ENCODE measurements at places on chromosomes 12 and 14. TPM values are rescaled to one million over a fixed set of nuclear protein-coding genes. Genes with fewer than 3 reads are reported as not detected.

SETD3 gene
- 42.1 TPM for total RNA-seq

GRCh38 chr14:95471476-95471875 is 45.0 kb downstream of the SYNE3 start:
- no peak for DNase-seq
- no peak overlapping the region for H3K4me3 ChIP-seq
- H3K36me3 ChIP-seq = peaks cover 19% of the 10 kb centered on the region
- H3K27me3 ChIP-seq = peaks cover 4% of the 10 kb centered on the region
- no peaks in the 10 kb centered on the region for H3K4me1 ChIP-seq
- H3K27ac ChIP-seq = no peak overlapping the region

- H3K27ac ChIP-seq = no peak overlapping the region
- H3K4me3 ChIP-seq = no peak overlapping the region
- no peaks in the 10 kb centered on the region for H3K27me3 ChIP-seq
- no peaks in the 10 kb centered on the region for H3K36me3 ChIP-seq
Measured at GRCh38 chr12:15049461-15050153, 76.8 kb downstream of the PDE6H start.

DNA sequence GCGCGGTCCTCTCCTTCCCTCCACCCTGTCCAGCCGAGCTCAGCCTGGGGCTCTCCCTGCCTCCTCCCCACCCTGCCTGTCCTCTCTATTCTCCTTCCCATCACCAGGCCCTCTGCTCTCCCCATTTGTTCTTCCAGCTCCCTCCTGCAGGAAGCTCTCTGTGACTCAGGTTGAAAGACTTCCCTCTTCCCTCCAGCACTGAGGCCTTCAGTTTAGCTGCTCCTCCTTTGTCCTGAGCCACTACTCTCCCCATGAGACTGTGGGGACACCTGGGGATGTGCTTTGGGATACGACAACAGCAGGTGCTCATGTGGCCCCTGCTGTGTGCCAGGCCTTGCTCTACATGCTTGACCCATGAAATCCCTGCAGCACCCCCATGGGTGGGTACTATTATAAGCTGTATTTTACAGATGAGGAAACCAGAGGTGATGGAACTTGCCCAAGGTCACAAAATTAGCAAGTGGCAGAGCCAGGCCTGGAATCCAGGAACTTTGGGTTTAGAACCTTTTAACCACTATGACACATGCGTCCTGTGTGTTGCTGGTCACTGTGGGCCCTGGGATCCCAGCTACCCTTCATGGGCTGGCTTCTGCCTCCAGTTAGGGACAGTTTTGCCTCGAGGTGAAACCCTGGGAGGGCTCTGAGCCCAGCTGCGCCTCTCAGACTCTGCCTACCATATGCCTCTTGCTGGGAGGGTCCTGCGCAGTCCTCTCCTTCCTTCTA is 5.5 kb downstream of the KRT80 start:
- peaks cover 99% of the 10 kb centered on the region for H3K4me1 ChIP-seq
- no peaks in the 10 kb centered on the region for H3K36me3 ChIP-seq
- H3K27me3 ChIP-seq = peaks cover 3% of the 10 kb centered on the region
- H3K27ac ChIP-seq = peak overlapping the region; percentile 95

DNA sequence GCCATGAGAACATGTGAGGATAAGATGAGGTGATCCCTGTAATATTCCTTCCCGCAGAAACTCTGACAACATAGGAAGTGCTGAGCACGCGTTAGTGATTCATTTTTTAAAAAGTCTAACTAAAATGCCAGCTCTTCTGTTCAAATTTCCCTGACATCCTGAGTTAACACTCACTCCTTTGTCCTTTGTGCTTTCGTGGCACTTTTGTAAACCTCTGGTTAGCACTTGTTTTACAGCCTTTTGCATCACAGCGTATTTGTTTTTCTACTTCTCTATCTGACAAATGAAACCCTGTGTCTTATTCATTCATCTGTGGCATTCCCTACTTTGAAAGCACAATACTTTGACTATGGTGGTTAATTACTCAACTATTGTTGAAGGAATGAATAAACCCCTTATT is 313.6 kb downstream of the NUAK1 start:
- DNase-seq = no peak
- peaks cover 27% of the 10 kb centered on the region for H3K4me1 ChIP-seq
- H3K27me3 ChIP-seq = no peaks in the 10 kb centered on the region
- H3K27ac ChIP-seq = no peak overlapping the region

DNA sequence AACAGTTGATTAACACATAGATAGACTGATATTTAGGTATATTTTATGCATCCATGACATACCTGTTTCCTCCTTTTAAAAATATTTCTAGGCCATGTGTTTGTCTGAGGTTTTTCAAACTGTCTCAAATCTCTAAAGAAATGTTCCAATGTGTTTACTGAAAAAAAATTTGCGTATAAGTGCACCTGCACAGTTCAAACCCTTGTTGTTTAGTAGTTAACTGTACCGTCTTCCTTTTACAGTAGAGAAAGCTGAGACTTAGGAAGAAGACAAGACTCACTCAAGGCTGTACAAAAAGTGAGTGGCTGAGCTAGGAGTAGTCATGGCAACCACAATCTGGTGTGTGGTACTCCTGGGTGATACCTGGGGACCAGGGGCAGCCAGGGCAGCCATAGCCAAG is 934.6 kb downstream of the VRK1 start:
- no peaks in the 10 kb centered on the region for H3K36me3 ChIP-seq
- no peak overlapping the region for H3K4me3 ChIP-seq
- peaks cover 3% of the 10 kb centered on the region for H3K27me3 ChIP-seq
- DNase-seq = no peak
- H3K27ac ChIP-seq = no peak overlapping the region

DNA sequence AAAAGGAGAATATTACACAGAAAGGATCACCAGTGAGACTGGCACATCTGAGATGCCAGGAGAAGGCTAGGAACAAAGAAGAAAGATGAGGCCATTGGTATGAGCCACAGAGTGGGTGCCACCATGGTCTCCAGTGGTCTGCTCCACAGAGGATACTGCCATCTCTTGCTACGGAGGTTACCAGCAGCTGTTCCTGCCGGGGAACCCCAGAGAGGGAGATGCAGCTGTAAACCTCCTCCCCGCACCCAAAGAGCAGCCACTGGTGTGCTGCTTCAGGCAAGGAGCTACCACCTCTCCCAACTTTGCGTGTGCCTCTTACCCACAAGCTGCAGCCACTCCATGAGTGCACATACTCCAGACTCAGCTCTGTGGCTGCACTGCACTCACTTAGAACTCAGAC is 201.5 kb upstream of the RTL1 start:
- no peaks in the 10 kb centered on the region for H3K4me1 ChIP-seq
- no peaks in the 10 kb centered on the region for H3K36me3 ChIP-seq
- no peak overlapping the region for H3K27ac ChIP-seq
- no peak overlapping the region for H3K4me3 ChIP-seq

GRCh38 chr12:23954332-23954731 is 4.9 kb upstream of the SOX5 start:
- H3K27me3 ChIP-seq = peaks cover 1% of the 10 kb centered on the region
- no peak for DNase-seq
- H3K36me3 ChIP-seq = no peaks in the 10 kb centered on the region
- no peaks in the 10 kb centered on the region for H3K4me1 ChIP-seq
- no peak overlapping the region for H3K4me3 ChIP-seq
- no peak overlapping the region for H3K27ac ChIP-seq

DNA sequence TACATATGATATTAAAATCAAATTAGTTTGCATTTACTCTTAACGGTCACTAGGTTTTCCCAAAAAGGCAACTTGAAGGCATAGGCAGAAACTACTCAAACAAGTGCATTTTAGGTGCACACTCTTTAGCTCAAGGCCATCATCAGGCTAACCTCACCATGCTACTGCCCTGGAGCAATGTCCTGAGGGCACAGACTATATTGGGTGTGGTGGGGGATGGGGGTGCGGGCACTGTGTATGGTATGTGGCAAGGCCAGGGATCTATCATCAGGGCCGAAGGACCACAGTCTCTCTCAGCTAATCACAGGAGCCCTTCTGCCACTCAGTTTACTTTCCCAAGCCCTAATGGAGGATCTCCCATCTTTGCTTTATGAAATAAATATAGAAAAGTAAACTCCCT is 51.9 kb downstream of the SH2B3 start:
- H3K36me3 ChIP-seq = peaks cover 25% of the 10 kb centered on the region
- DNase-seq = no peak
- H3K4me3 ChIP-seq = no peak overlapping the region
- H3K27me3 ChIP-seq = peaks cover 23% of the 10 kb centered on the region
- peaks cover 61% of the 10 kb centered on the region for H3K4me1 ChIP-seq

DNA sequence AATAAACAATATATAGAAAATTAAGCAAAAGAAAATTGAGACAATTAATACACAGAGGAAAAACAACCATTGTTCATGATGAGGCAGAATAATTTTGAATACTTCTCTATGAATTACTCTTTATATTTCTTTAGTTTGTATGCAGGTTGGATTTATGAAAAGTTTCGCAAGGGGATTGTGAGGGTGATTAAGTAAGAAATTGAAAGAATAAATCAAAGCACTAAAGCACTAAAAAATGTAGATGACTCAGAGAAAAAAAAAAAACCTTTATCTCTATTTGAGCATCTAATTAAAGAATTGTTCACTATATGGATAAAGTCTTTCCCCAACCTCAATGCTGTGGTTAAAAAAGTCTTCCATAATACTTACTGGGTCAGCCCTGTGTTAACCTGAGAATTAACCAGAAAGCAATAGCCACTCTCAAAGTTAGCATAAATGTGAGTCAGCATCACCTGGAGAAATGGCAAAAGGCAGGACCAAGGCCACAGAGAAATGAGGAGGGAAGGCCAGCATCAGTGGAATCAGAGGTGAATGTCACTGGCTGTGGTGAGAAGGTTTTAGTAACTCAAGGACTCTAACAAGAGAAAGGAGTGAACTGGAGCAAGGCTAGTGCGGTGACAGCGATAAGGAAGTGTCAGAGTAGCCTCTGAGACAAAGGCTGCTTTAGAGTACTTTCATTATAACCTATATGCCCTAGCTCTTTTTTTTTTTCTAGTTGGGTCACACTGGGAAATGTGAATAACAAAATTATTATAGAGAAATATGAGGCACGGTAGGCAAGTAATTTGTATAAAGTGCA is 310.4 kb downstream of the KCNC2 start:
- no peak overlapping the region for H3K27ac ChIP-seq
- no peak overlapping the region for H3K4me3 ChIP-seq
- H3K27me3 ChIP-seq = no peaks in the 10 kb centered on the region
- DNase-seq = no peak

DNA sequence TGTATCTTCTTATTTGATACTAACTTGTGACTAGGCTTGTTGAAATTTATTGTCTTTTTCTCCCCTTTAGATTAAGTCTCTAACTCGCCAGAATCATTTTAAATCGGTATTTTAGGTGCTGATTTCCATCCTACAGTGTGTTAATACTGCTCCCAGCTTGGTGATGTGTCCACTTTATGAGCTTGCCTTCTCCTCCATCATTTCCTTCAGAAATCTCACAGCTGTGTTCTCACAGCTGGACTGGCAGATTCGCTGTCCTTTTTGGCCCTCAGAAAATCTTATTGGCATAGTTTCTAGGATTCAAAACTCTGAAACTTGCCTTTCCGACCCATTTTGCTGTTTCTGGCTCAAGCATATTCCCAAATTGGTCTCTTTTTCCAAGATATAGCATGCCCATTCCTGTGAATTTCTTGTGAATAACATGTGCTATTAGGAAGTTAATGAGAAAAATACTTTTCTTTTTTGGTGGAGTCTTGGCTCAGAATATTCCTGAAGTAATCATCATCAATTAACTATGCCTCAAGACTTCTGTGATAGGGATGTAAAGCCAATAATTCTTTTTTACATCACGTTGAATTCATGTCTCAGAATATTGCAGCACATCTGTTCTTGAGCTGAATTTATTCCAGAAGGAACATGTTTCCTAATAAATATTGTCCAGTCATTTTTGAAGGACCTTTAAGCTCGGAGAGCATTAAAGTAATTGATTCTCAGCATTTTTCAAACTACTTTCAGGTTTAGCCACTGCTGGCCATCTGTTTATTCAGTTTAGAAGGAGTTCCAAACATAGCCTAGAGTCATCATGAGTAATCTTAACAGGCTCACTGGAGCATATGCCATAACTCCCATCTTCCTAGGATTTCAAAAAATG is 50.0 kb upstream of the USP44 start:
- H3K4me1 ChIP-seq = peaks cover 40% of the 10 kb centered on the region
- no peaks in the 10 kb centered on the region for H3K36me3 ChIP-seq
- H3K27me3 ChIP-seq = no peaks in the 10 kb centered on the region
- peak overlapping the region; percentile 58 for H3K27ac ChIP-seq
- peak; percentile 72 for DNase-seq
- peak overlapping the region; percentile 13 for H3K4me3 ChIP-seq

Data from HFFc6 (cell line).